ENCODE measurements at places on chromosomes 12 and 14.

DNA sequence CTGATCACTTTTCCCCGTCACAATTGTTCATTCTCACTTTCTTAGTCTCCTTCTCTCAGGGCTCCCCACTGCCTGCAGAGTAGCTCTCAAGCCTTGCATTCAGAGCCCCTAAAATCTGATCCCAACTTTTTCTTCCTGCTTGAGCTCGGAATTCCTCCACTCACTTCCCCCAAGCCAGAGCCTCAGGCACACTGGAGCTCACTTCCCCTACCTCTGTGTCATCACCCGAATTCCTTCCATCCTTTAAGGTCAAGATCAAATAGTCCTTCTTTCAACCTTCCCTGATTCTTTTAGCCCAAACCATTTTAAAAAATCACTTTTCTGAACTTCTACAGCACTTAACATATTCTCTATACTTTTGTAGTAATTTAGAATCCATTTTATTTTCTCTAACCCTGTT lies 34.1 kb upstream of the ATP23 start:
- no peak for DNase-seq

DNA sequence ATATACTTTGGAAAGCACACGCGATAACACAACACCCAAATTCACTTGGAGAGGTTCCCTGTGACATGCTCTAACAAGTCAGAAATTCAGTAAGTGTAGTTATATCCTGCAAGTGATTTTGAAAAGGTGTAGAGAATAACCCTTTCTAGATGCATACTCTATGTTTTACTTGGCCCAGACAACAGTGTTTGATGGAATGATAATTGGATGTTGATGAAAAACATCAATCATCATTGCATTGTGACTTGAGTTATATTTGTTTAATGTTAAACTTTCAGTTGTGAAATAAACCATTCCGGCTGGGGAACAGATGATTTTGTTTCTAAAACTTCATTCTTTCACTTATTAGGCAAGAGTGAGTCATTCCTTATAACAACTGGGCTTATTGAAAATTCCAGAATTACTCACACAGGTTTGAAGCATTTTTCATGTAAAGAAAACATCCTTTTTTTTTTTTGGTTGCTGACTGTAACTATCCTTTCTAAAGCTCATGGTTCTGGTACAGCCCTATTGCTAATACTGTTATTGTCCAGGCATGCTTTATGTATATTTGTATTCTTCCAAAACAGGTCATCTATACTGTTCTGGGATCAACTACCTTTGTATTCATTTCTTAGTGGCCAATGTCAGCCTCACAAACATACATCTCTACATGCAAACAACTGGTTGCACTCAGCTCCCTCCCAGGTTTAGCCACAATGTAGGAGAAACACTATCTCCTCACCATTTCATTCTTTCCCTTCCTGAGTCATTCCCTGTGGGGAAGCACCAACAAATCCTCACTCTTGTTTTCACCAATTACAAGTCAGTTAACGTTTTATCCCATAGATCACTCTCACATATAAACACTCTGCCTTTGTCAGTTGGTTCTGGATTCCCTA lies 121.2 kb upstream of the LRIG3 start:
- no peak for DNase-seq

DNA sequence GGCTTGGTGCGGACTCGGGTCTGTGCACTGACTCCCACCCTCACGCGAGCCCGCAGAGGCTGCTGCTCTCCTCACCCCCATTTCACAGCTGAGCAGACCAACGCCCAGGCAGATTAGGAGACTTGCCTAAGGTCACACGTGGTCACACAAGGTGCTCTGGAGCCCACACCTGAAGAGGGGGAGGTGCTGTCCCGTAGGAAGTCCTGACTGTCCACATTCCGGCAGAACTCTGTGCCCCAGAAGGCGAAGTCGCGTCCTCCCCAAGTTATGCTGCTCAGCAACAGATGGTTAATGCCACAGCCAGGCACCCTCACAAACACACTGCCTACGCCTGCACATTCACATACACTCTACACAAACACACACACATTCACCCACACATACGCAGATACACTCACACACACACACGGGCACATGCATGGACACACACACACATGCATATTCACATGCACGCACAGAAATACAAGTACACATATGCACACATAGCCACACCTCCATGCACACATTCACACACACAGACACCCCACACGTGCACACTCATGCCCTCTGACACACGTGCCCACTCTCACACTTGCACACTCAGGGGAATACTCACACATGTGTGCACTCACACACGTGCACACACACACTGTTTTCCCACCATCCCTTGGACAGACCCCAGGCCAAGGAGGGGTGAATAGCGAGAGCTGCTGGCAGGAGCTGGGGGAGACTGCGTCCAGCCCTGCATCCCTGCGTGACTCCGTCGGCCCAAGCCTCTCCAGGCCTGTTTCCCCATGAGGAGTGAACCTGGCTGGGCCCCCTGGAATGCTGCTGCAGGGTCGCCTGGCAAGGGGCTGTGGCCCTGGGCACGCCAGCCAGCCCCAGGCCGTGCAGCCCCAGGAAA lies 4.1 kb downstream of the C14orf180 start:
- DNase-seq = no peak

DNA sequence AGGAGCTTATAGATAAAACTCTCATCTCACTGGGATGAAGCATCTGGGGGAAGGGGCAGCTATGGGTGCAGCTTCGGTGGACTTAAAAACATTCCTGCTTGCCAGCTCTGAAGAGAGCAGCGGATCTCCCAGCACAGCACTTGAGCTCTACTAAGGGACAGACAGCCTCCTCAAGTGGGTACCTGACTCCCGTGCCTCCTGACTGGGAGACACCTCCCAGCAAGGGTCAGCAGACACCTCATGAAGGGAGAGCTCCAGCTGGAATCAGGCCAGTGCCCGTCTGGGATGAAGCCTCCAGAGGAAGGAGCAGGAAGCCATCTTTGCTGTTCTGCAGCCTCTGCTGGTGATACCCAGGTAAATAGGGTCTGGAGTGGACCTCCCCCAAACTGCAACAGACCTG lies 345.2 kb upstream of the SYT1 start:
- no peak for DNase-seq

- DNase-seq = no peak
Measured at GRCh38 chr14:27049701-27050100, 451.9 kb upstream of the NOVA1 start.

- DNase-seq = no peak
Measured at GRCh38 chr12:114697243-114697716, 13.3 kb upstream of the TBX3 start.

GRCh38 chr12:29572464-29572863 lies 75.0 kb upstream of the OVCH1 start:
- DNase-seq = no peak

- no peak for DNase-seq
Measured at GRCh38 chr14:60220917-60221316, 28.1 kb upstream of the PPM1A start.

DNA sequence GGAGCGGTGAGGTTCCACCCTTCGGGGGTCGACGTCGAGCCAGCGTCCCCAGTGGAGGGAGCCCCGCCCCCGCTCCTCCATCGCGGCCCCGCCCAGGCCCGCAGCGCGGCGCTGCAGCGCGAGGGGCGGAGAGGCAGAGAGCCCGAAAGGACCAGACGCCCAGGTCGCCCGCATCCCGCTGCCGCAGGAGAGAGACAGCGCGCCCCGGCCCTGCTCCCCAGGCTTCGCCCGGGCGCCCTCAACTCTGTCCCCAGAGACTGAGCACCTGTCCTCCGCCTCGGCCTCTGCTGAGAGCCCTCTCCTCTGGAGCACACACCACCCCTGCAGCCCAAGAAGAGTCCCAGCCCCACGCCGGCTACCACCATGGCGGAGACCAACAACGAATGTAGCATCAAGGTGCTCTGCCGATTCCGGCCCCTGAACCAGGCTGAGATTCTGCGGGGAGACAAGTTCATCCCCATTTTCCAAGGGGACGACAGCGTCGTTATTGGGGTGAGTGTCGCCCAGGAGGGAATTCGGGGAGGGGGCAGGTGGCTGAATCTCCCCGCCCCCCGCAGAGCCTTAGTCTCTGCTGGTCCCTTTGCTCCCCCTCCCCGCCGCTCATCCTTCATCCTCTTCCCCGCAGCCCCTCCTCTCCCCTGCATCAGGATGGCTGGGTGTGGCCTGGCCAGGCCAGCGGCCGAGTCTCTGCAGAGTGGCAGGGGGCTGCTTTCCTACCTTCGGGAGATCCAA lies at the start of gene KIF5A:
TSS of gene KIF5A (plus strand) at position 136 of the 732 bp plus-strand sequence. CDS start at position 364, 228 bp downstream.
- DNase-seq = peak; percentile 72

DNA sequence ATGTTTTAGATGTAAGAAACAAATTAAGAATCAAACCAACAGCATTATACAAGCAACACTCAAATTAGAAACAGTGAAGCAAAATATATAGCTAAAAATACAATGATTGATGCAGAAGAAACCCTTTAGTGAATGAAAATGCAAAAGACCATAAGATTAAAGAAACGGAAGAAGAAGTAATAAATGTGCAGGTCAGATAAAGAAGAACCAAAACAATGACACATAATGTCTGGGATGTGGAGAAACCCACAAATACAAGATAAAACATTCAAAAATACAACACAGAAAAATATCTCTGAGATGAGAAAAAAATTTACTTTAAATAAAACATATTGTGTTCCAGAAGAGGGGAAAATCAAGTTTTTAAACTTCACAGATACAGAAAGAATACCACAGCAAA lies 73.4 kb upstream of the AVPR1A start:
- DNase-seq = no peak

DNA sequence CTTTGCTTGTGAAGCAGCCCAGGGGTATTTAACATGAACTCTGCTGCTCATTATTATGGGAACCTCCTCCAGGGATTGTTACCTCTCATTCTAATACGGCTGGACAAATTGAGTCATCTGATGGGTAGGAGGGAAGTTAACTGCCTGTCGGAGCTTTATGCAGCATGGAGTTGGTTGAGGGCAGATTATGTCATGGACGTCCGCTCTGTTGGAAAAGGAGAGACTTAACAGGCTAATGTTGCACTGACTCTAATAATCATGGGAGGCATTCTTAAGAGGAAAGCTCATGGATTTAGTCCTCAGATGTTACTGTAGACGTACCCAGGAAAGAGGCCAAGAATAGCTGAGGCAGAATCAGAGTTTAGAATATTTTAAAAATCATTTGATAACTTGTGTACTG lies 9.9 kb downstream of the POP5 start:
- DNase-seq = no peak

All from NCI-H345 (cell line).